Omental fat pad (tissue), 4 donors: ENCODE measurements at places on chromosomes 1 and 21.

DNA sequence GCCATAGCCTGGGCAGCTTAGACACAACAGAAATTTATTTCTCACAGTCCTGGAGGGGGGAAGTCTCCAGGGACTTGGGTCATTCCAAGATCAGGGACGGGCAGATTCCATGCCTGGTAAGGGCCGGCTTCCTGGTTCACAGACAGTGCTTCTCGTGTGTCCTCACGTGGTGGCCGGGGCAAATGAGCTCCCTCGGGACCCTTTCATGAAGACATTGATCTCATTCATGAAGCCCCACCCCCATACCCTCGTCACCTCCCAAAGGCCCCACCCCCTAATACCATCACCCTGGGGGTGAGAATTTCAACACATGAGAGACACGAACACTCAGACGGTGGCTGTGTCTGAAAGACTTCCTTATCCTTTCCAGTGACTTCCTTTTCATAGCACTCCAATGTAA is 51.5 kb downstream of the ACOT7 start:
- no peak for DNase-seq

- no peak for DNase-seq
Measured at GRCh38 chr1:29648798-29649188, 412.5 kb downstream of the PTPRU start.

DNA sequence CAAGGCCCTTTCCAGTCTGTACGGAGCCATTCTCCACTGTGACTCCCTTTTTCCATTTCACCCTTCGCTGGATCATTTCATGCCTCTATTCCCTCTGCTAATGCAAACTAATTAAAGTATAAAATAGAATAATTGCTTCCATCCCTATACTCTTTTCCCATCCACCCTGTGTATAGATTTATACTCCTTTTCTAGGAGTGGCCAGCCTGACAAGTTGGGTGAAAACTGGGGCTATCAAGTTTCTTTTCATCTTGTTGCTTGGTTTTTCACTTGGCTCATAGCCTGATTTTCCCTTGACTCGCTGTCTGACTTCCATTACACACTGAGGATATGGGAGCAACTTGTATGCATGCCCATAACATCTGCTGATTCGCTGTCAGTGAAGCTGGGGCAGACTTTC is 107.0 kb downstream of the PLXNA2 start:
- no peak for DNase-seq

- no peak for DNase-seq
Measured at GRCh38 chr21:44537930-44538911, 1.8 kb downstream of the KRTAP10-1 start.

DNA sequence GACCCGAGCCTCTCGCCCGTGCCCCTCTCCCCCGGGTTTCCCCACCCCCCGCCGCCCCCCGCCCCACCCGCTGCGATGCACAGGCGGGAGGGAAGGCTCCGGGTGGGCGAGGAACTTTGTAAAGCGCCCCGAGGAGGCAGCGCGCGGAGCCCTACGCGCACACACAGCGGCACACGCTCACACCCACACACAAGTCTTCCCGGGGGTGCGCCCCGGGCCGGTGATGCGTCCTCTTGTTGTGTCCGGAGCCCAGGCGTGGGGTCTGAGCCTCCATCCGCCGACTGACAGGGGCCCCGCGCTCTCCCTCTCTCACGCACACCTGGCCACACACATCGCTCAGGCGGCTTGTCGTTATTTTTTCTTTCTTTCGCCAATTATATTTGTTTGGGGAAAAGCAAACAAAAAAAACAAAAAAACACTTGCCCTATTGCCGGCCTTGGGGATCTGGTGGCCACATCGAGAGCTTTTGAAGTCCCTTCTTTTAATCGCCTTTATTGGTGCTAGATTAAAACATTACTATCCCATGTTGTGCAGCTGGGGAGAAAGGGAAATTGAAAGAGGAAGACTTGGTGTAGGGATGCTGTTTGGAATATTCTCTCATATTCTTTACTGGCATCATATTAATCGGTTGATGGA is 770 bp downstream of the NTNG1 start:
- no peak for DNase-seq

DNA sequence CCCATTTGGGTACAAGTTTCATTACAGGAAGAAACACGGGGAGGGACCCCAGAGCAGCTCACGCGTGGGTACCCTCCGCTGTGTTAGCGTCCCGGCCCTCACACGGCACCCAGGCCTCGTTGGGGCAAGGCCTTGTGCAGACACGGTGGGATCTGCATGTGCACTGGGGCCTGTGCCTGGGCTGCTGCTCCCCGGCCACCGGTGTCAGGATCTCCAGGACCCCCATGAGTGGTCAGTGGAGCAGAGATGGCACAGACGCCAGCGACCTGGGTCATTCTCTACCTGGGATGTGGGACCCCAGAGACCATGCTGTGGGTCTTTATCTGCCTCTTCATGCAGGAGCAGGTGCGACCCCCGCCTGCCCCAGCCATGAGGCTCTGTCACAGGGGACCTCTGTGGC is 5.4 kb upstream of the SAMD11 start:
- no peak for DNase-seq

DNA sequence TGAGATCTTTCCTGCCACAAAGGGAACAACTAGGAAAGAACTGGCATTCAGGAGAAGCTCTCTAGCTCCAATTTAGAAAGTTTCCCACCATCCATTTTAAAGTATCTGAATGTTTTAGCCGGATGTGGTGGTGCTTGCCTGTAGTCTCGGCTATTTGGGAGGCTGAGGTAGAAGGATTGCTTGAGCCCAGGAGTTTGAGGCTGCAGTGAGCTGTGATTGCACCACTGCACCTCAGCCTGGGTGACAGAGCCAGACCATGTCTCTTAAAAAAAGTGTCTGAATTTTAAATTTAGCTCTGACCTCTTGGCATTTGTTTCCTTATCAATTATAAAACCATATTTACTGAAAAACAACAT is 67.2 kb downstream of the RPAP2 start:
- DNase-seq = no peak

DNA sequence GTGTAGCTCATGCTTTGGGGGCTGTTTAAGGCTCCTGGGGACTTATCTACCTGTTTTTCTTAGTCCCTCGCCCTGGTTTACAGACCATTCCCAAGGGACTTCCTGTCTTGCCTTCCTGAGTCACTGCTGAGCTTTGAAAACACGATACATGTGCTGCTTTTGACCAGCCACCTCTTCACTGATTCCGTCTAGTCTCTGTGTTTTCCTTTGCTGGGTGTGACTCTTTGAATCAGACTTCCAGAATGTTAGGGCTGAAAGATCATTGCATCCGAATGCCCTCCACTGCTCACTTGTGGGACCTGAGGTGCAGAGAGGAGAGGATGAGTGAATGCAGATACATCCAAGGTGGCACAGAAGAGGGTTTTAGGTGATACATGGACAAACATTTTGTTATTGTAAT is 35.4 kb upstream of the CITED4 start:
- no peak for DNase-seq

GRCh38 chr1:78177708-78178270 is 132.0 kb downstream of the GIPC2 start:
- DNase-seq = no peak

- no peak for DNase-seq
Measured at GRCh38 chr1:80363689-80364475, 1357.4 kb upstream of the ADGRL4 start.

GRCh38 chr1:3547055-3548005 is 64.0 kb downstream of the MEGF6 start:
- no peak for DNase-seq

- DNase-seq = no peak
Measured at GRCh38 chr1:208272311-208272710, 28.1 kb upstream of the PLXNA2 start.

DNA sequence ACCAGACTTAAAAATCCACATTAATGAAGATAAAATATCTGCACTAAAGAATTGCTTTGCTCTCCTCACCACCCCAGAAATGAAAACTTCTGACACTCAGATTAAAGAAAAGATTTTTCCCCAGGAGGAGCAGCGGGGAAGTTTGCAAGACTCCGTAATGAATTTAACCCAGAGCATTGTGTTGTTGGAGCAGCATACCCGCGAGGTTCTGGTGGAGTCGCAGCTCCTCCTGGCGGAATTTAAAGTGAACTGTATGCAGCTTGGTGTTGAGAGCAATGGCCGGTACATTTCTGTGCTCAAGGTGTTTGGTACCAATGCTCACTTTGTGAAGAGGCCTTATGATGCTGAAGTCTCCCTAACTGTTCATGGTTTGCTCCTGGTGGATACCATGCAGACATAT is 46.4 kb downstream of the VPS13D start:
- DNase-seq = no peak

DNA sequence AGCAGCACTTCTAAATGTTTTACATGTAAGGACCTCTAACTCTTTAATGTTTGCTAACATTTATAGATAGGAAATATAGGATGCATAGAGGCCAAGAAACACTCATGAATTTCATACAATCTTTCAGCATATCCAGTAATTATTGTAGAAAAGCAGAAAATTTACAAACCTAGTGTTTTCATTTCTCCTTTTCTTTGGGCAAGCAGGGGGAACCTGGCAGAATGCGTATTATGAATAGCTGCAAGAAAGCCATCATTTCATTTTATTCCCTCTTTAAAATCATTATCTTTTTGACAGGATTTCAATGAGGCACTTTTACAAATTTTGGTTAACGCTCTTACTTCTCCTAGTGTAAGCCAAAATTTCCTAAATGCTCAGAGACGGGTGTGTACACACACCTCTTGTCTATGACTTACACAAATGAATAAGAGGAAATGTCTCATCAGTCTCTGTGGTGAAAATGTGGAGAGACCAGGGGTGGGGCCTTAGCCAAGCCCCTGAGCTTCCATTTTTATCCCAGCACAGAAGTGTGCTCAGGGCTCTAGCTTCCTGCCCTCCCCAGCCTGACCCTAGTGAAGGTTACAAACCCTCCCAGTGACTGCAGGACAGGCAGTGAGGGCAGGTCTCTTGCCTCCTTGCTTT is 91.6 kb downstream of the LRRC8C start:
- no peak for DNase-seq

GRCh38 chr1:162056043-162056442 is 13.4 kb upstream of the NOS1AP start:
- no peak for DNase-seq

GRCh38 chr1:199064971-199065370 is 426.1 kb downstream of the PTPRC start:
- no peak for DNase-seq

DNA sequence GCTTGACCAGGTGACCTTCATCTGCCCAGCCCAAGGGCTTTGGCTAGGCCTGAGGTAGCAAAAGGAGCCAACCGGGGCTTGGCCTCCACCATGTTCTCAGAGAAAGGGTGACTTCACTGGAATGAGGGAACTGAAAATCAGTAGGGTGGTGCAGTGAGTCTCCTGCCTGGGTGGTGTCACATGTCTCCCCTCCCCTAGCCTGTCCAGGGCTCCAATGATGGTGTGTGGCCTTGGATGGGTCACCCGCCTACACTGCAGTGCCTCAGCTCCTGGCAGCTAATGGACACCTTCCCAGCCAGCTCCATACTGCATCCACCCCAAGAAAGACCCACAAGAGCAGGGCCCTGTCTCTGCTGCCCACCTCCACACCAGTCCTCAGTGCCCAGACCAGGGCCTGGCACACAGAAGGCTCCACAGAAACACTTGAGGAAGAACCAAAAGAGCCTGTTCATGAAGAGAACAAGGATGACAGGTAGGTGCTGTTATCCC is 678.7 kb downstream of the MATN1 start:
- no peak for DNase-seq

GRCh38 chr1:181043025-181043888 is 9.5 kb downstream of the MR1 start:
- DNase-seq = no peak

GRCh38 chr1:35857830-35858229 is 25.2 kb upstream of the AGO1 start:
- no peak for DNase-seq

GRCh38 chr1:248733566-248733965 is 22.0 kb downstream of the LYPD8 start:
- no peak for DNase-seq

DNA sequence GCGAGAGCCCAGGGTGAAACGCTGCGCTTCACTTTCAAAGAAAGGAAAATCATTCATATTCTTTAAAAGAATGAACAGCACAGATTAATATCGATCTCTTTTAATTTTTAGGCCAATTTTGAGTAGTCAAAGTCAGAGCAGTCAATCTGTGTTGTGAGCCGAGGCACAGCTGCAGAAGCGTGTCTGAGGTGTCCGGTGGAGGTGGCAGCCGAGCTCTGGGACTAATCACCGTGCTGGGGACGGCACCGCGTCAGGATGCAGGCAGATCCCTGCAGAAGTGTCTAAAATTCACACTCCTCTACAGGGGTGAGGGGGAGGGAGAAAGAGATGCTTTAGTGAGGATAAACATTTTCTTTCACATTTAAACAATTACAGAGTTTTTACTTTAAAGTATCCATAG is 4.1 kb downstream of the TFF1 start:
- DNase-seq = no peak

- DNase-seq = no peak
Measured at GRCh38 chr1:150150133-150151021, 661 bp downstream of the PLEKHO1 start.

GRCh38 chr1:155499953-155500639 is 62.5 kb downstream of the ASH1L start:
- no peak for DNase-seq

DNA sequence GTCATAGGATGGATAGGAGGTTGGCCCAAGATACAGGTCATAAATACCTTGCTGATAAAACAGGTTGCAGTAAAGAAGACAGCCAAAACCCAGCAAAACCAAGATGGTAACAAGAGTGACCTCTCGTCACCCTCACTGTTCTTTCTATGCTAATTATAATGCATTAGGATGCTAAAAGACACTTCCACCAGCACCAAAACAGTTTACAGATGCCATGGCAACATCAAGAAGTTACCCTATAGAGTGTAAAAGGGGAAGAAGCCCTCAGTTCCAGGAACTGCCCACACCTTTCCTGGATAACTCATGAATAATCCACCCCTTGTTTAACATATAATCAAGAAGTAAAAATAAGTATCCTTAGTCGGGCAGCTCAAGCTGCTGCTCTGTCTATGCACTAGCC is 671.9 kb downstream of the PTPRC start:
- no peak for DNase-seq

GRCh38 chr21:41796476-41797080 is 29.7 kb upstream of the RIPK4 start:
- no peak for DNase-seq

GRCh38 chr1:57377339-57378139 is 46.3 kb downstream of the DAB1 start:
- no peak for DNase-seq

DNA sequence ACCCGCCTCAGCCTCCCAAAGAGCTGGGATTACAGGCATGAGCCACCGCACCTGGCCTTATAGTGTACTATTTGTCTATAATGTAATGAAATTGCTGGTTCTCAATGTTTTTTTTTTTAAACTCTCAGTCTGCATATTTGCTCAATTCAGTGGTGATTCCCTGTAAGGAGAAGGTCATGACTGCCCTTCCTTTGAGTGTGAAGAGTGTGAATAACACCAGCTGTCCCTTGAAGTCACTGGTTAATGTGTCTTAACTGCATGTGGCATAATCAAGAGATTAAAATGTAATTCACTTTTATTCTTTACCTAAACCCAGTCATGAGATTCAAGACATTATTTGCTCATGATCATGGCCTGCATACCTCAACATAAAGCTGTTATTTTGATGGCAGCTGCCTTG is 30.5 kb downstream of the MTF2 start:
- no peak for DNase-seq
